GM23248 (cell line): ENCODE measurements at places on chromosomes 2 and 18. TPM values are rescaled to one million over a fixed set of nuclear protein-coding genes. Genes with fewer than 3 reads are reported as not detected.

HOXD13 gene
- 1.0 and 3.8 TPM in 2 replicates for total RNA-seq

FAM110C gene
- total RNA-seq: not detected in 2 replicates

LRRC30 gene
- not detected in 2 replicates for total RNA-seq

DNA sequence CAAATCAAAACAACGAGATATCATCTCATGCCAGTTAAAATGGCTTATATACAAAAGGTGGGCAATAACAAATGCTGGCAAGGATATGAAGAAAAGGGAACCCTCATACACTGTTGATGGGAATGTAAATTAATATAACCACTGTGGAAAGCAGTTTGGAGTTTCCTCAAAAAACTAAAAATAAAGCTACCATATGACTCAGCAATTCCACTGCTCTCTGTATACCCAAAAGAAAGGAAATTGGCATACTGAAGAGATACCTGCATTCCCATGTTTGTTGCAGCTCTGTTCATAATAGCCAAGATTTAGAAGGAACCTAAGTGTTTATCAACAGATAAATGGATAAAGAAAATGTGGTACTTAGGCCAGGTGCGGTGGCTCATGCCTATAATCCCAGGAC is 124.8 kb downstream of the MSTN start:
- no peak overlapping the region for H3K4me3 ChIP-seq
- H3K27ac ChIP-seq: no peak overlapping the region
- H3K36me3 ChIP-seq: no peaks in the 10 kb centered on the region
- H3K27me3 ChIP-seq: no peaks in the 10 kb centered on the region
- peaks cover 40% of the 10 kb centered on the region for H3K4me1 ChIP-seq

DNA sequence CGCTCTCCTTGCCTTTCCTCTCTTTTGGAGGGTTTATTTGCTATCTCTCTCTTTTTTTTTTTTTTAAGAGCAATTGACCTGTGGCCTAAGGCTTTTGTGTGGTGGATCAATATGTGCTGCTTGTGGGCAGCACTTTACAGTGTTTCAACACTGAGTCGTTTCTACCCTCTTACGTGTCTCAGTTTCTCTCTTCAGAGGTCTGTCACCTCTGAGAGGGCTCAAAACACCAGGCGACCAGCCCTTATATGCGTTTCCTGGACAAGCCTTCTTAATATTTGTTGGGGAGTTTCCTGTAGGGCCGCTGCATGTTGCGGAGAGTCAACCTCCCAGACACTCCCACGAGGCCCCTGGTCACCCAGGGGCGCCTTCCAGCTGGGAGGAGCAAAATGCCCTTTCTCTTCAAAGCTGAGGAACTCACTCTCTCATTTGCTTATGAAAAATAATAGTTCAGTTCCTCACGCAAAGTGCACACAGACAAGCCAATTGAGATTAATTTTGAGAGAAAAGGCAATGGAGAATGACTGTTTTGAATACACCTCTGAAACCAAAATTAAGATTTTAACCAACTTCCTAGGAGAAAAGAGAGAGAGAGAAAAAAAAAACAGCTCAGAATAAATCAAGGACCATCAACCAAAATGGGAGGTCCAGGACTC is 96.3 kb upstream of the B3GNT2 start:
- no peak overlapping the region for H3K27ac ChIP-seq
- H3K36me3 ChIP-seq: no peaks in the 10 kb centered on the region
- H3K27me3 ChIP-seq: no peaks in the 10 kb centered on the region
- DNase-seq: no peak
